Stimulated activated CD4-positive, alpha-beta T cell treated with anti-CD3 and anti-CD28 coated beads, Interleukin-4, amount 100 ng/mL, for 1 hour (primary cell): ENCODE measurements at places on chromosomes 12 and 14.

DNA sequence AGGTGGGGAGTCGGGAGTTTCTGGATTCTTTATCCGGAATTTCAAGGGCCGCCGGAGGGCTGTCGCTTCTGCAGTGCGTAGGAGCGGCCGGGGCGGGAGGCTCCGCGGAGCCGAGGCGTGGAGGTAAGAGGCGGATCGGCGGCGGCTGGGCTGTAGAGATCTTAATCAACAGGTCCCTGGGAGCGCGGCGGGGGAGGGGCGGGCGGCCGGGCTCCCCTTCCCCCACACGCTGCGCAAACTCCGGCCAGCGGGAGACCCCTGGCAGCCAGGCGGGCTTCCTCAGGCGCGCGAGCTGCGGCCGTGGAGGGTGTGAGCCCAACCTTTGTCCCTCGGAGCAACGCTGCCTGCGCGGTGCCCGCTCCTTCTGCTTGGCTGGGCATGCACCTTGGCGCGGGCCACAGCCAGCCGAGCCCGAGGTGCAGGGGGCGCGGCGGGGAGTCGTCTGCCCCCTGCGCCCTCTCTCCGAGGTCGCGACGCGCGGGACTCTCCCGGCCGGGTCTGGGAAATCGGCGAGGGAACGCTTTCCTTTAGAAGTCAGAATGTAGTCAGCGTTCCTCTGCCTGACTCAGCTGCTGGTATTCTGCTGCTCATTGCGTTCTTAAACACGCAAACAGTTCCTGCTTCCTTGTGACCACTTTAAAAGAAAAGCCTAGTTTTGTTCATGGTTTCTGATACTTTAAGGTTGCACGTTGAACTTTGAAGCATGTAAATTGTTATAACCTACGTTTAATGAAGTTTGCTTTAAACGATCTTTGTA lies at the start of gene PALS1:
Gene PALS1 (plus strand): TSS at position 25 of the 757 bp plus-strand sequence. CDS start 37,736 bp downstream, outside the sequence.
- DNase-seq, result peak; percentile 53

- DNase-seq, result no peak
These were observed 14.0 kb downstream of the NPC2 start for GRCh38 chr14:74478996-74479635.

DNA sequence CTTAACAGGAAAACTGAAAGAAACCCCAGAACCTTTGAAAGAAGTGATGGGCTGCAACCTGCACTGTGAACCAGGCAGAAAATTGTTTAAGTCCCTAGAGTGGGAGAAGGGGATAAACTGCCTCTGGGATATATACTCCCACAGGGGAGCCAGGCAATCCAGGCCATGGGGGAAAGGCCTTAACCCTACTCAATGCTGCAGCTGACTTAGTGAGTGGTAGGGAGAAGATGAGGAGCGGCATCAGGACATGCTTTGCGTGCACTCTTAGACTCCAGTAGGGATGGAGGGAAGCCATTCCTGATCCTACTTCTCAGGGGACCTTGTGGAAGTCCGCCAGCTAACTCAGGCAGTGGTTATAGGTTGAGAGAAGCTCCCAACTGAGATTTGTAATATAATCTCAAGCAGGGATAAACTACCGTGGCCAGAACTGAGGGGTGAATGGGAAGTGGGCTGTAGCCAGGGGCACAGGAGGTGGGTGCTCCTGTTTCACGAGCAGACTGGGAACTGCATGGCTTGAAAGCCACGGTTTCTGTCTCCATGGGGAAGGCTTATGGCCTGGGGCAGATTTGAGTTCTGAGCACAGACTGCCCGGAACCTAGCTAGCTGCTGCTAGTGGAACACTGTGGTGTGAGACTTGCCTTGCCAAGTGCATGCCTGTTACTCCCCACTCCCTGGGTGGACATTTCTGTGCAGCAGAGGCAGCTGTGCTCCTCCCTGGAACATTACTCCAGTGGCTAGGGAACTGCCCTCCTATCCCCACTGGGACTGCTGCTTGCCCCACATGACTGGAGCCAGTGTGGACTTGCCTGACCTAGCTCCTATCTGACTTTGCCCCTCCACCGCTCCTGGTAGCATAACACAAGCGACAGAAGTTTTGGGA lies 119.2 kb upstream of the SCAF11 start:
- no peak for DNase-seq

DNA sequence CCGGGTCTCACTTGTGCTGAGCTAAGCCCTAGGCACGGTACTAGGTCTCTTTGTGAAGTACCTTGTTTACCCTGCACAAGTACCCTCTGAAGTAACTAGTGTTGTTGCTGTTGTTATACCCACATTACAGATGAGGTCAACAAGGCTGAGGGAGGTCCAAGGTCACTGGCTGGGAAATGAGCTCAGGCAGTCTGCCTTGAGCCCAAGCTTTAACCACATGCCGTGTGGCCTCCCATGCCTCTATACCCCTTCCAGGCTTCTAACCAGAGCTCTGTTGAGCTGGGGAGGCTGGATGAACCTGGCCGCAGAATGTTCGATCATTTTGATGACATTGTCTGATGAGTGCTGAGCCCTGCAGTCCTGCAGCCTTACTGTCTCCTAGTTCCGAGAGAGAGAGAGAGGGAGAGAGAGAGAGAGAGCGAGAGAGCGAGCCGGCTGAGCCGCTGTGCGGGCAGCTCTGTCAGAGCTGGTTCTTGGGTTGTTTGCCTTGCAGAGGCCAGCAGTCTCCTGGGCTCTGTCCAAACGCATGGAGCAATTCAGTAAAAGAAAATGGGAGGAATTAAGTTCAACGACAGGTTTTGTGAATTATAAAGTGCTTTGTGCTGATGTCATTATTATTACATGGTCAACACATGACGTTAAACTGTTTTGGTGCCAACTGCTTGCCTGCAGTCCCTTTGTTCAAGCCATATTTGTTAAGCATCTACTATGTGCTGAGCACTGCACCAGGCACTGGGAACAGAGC lies 13.1 kb downstream of the JDP2 start:
- DNase-seq, result no peak

- DNase-seq, result no peak
These were observed 126.7 kb downstream of the PRKD1 start for GRCh38 chr14:29800961-29801360.

DNA sequence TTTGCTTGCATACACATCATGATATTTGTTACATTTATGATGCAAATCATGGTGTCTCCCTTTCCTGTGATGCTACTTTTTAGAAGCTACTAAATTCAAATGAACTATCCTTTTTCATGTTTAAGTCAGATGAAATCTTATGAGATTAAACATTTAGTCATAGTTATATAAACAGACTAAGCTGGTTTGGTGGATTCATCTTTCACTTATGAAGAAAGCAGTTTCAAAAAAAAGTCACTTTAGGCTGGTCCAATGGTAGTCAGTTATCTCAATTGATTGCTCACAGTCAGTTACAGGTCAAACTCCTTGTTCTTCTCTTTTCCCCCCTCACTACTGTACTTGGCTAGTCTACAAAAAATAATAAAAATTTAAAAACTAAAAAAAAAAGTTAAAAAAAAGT lies 19.7 kb downstream of the SYCP3 start:
- DNase-seq, result no peak

GRCh38 chr14:75561013-75561432 lies 17.4 kb upstream of the FLVCR2 start:
- DNase-seq, result peak; percentile 43

DNA sequence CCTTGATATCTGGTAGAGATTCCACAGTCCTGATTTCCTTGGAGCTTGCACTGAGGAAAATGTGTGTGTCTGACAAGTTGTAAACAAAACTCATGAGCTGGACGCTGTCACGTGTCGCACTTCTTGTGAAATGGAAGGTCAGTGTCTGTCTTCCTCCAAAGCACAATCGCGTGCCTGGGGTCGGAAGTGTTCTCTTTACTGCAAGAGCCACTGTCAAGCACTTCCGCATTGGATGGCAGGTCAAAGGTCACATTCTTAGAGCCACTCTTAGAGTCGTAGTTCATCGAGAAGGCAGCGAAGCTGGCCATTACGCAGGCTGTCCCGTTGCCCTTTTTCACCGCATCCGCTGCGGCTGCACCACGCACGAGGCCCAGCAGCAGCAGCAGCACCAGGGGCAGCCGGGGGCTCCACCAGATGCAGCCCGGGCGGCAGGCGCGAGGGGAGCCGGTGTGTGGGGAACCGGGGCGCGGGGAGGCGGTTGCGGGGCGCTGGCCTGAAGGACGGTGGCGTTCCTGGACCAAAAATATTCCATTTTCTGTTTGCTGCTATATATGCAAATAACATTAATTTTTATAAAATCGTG lies 45.0 kb downstream of the LRTM2 start:
- DNase-seq, result no peak

DNA sequence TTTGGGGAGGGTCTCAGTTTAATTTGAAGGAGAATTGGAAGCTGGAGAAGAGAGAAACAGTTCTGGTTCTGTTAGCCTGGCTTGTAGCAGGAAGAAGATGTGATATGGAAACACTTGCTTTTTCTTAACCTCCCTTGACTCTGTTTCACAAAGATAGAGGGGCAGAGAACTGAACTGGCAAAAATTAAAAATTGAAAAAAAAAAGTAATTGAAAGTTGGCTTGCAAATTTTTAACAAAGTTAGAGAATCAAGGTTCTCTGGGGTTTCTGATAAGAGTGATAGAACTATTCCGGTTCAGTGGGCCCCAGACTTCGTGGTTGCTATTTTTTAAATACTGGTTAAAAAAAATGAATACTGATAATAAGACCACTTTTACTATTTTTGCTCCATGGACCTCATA lies 2.8 kb downstream of the CRADD start:
- no peak for DNase-seq

GRCh38 chr12:57213763-57214397 lies 2.7 kb upstream of the NXPH4 start:
- no peak for DNase-seq

DNA sequence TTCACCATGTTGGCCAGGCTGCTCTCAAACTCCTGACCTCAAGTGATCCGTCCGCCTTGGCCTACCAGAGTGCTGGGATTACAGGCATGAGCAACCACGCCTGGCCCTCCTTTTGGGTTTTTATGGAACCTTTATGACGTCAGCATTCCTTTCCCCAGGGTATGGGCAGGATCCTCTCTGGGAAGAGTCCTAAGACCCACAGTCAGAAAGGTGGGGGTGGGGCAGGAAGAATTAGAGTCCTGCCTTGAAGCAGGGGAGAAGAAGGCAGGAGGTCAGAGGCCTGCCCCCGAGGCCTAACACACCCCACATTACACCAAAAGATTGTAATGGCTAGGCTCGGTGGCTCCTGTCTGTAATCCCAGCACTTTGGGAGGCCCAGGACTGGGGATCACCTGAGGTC lies 30.8 kb upstream of the CDK17 start:
- no peak for DNase-seq

DNA sequence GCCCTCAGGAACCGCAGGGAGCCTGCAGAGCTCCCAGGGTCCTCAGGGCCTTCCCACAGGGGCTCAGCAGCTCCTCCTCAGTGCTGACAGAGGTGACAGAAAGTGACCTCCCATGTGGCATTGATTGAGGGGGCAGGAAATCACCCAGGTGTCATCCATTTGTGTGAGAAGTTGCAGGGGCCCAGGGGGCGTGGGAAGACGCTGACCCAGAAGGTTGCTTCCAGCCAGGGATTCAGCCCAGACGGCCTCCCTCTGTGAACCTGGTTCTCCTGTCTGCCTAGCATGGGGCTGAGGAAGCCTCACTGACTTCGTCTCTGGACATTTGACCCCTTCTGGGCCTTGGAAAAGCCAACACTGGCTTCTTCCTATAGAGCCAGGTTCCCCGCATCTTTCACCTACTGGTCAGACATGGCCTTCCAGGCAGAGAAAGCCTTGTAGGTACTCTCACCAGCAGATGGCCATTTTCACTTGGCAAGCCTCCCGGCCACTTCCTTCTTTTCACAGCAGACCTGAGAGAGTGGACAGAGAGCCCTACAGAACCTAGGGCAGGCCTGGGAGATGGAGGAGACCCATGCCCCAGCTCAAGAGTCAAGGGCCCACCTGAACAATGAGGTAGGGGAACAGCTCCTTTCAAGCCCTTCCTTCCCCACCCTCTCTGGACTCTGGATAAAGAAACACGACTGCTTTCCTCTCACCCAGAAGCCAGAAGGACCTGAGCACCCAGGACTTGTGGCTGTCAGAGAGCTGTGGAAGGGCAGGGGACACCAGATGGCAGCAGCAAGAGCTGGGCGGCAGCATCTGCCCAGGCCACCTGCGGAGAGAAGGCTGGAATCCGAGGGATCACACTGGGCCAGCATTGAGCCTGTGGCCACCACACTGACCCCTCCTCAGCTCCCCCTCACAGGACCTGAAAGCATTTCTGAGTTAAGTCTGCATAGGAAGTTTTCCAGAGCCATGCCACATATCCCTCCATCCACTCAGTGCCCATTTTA lies 377.8 kb downstream of the DPF3 start:
- DNase-seq, result no peak

DNA sequence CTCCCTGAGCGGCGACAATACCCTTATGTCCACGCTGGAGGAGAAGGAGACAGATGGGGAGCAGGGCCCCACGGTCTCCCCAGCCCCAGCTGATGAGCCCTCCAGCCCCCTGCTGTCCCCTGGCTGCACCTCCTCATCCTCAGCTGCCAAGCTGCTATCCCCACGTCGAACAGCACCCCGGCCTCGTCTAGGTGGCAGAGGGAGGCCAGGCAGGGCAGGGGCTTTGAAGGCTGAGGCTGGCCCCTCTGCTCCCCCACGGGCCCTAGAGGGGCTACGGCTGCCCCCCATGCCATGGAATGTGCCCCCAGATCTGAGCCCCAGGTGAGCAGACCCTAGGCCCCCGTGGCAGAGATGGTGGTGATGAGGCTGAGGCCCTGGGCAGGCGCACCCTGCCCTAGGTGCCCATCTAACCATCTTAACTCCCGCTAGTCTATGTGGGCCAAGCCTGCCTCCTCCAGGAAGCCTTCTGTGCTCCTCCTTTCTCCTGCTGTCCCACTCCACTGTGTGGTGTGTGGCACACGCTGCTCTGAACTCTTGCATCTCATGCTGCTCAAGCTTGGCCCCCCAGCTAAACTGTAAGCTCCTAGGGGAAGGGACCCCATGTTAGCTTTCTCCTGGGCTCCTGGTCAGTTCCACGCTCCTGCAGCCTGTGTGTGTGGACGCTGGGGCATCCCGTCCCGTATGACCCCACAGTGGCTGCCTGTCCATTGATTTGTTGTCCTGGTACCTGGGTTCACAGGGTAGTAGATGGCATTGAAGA lies 12.1 kb downstream of the MCRS1 start:
- DNase-seq, result no peak

DNA sequence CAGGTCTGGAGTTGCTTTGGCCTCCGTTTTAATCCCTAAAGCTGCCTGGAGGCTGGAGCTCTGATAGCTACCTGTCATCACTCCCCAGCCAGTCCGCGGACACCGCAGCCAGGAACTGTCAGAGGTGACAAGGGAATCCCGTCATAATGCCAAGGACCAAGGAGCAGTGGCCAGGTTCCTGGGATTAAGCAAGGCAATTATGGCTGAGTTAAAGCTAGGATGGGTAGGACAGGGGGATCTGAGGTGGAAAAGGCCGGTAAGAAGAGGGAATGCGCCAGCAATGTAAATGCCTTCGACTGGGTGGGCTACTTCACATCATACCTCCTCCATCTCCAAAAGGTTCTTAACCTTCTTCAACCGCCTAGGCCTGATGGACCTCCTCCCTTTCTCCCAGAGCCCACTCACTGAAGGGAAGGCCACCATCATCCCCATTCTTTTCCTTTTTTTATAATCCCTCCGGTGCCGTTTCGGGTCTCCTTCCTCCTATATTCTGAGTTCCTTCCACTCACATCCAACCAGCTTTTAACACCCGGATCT lies 1.9 kb downstream of the PPP1R3E start:
- DNase-seq, result peak; percentile 14
